ENCODE measurements at places on chromosomes 1 and 21.

DNA sequence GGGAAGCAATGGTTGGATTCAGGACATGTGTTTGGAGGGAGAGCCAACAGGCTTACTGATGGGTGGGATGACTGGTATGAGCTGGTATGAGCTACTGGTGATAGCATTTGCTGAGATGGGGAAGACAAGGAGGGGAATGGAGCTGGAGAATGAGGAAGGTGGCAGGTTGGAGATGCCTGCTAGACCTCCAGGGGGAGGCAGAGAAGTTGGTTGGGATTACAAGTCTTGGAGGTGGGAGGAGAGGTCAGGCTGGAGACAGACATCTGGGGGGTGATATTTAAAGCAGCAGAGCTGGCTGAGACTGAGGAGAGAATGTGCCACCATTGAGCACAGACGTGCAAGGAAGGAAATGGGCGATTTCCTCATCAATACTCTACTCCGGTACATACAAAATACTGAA, 31.8 kb upstream of the ENO1 start:
- DNase-seq: no peak

GRCh38 chr1:222618880-222619596, 1.1 kb downstream of the MIA3 start:
- DNase-seq: no peak

DNA sequence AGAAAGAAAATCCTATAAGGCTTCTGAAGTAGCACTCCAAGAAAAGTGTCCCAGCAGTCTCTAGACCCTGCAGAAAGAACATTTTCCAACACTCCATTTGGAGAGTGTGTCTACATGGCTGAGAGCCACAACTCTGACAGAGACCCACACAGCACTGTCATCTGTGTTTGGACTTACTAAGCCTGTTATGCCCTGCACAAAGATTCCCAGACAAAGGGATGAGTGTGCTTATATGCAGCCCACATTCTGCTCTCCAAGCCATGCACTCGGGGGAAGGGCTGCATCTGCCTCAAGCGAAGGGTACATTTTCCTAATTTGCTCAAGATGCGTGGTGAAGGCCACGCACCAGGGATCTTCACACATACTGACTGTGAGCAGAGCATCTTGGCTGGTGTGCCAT, 24.4 kb upstream of the SLAMF6 start:
- no peak for DNase-seq

- no peak for DNase-seq
These were observed 75.1 kb downstream of the DHRS3 start for GRCh38 chr1:12542616-12543592.

DNA sequence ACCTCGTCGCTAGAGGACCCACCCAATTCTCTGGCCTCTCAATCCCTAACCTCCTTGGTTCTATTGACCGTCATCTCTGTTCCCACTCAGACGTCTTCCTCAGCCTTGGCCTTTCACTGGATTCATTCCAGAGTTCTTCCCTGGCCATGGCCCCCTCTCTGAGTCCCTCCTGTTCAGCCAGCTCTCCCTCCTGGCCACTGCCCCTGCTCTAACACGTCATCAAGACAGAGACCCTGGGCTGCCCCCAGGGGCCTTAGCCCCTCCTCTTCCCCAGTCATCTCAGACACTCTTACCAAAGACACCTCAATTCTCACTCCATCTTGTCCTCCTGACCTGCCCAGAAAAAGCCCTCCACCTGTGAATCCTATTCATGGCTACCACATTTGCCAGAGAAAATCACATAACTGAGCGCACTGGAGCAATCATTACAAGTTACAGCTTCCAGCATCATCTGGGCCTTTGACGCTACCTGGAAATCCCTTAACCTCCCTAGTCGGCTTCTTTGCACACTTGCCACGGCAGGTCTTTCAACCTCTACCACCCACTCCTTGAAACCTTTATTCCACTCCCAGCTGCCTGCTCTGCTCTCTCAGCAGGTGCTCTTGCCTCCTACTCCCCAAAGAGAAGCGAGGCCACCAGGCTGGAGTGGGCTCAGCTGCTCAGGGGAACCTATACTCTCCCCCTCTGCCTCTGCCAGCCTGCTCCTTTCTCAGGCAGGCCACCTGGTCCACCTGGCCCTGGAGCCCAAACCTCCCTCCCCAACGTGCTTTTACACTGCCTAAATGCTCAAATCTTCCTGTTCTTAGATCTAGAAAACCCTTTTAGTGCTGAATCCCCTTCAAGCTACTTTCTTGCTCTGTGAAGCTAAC, 14.0 kb downstream of the DCST2 start:
- DNase-seq: no peak

- DNase-seq: no peak
These were observed 51.0 kb upstream of the F3 start for GRCh38 chr1:94592571-94592920.

DNA sequence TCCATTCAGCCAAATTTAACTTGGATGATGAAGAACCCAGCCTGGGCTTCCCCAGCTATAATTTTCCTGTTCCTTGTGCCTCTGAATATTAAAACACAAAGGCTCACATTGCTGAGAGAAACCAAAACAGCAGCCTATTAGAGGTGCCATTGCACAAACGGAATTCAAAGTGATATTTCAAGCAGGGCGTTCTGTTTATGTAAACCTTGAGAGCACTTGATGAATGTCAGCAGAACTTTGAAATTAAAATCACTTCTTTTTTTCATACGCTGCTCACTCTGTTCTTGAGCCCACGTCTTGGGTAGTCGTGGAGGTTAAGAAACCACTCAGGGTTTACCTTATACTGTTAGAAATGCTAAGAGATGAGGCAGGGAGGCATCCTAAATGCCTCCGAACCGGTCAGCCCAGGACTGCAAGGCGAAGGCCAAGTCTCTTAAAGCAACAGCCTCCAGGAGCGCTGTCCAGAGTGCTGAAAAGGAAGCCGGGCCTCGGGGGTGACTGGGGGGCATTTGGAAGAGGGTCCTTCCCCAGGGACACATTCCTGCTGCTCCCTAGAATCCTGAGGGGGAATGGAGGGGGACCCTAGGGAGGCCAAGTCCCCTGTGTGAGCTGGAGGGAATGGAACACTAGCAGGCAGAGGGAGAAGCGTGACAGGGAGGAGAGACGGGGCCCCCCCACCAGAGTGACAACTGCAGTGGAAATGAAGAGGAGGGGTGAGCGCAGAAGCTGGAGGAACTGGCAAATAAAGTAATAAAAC, 154.8 kb upstream of the VAMP3 start:
- no peak for DNase-seq

DNA sequence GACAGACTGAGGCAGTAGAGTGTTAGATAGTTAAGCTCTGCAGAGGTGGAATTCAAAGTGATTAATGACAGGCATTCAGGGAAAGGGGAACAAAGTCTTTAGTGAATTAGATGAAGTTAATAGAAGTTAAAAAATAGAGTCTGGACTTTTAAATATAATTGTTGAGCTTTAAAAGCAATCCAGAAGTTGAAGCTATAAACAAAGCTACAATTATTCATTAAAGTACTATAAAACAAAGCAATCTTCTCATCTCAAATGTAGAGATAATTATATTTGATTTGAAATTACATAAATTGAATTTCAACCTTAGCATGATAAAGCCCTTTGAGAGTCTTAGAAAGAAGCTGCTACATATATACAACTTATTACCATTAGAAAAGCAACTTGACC, 710.6 kb downstream of the MRPL39 start:
- no peak for DNase-seq

DNA sequence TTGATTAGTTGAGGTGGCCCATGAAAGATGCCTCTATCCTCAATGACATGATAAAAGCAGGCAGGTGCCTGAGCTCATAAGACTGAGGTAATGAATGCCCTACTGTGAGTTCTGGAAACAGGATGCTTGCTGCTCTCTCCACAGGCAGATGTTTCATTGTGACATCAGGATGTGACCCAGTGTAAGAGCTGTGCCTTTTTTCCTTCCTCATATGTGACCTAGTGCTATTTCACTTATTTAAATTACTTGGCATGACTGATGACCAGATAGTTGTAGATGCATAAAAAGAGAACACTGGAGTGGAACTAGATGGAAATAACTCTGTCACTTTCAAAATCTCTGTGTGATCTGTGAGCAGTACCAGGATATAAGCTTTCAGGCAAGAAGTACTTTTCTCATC, 31.9 kb downstream of the KIF14 start:
- no peak for DNase-seq

DNA sequence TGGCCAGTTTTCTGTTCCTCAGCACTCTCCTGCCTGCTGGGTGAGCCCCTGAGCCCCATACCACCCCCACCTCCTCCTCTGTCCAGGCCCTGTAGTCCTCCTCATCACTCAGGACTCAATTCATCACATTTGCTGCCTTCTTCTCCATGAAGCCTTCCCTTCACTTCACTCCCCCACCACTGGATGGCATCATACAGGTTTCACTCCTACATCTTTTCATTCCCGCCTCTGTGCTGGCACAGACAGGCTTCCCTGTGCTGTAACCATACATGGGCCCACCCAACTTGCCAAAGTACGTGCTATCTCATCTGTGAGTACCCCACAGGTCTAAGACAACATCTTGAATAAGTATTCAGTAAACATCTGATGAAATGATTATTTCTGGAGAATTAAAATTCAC, 56.9 kb downstream of the SLC45A1 start:
- no peak for DNase-seq

- no peak for DNase-seq
These were observed 4.7 kb downstream of the C1orf35 start for GRCh38 chr1:228098323-228098931.

GRCh38 chr1:234281826-234282489, 91.3 kb upstream of the COA6 start:
- DNase-seq: no peak

DNA sequence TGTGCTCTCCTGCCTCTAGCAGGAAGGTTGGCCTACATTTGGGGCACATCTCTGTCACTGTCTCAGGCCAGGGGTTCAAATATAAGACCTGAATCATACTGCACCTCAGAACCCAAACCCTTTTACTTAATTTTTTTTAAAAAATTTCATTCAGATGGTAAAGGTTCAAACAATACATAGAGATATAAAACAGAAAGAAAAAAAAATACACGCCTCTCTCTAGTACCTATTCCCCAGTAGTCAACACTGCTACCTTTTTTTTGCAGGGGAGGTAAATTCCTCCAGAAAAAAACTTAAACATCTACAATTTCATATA, 32.9 kb downstream of the MAPKAPK2 start:
- no peak for DNase-seq

- peak; percentile 40 for DNase-seq
These were observed 9.8 kb downstream of the RAP1GAP start for GRCh38 chr1:21659099-21659923.

DNA sequence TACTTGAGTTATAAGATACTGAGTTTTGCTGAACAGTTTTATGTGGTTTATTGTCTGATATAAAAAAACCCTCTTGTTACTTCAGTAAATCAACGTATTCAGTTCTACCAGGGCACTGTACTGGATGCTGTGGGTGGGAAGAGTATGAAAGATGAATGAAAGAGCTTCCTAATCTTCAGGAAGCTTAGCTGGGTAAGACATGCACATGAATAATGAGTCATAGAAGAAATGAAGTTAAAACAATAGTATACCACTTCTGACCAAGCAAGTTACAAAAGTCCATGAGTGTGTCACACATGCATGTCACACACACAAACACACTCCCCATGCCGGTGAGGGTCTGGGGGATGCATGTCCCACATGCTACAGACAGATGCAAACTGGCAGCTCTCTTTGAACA, 105.9 kb downstream of the SIPA1L2 start:
- DNase-seq: no peak

DNA sequence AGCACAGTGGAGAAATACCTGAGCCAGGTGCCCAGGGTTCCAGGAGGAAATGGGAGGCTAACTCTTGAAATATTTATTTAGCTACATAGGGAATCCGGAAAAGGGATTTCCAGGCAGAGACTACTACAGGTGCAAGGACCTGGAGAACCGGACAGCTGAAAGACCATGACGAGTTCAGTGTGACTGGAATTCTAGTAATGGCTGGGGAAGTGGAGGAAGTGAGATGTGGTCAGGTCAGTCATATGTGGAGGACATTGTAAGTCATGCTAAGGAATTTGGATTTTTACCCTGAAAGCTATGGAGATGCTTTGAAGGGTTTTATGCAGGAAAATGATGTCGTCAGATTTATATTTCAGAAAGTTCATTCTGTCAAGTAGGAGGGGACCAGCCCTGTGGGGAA, 1.8 kb downstream of the CAP1 start:
- DNase-seq: no peak

DNA sequence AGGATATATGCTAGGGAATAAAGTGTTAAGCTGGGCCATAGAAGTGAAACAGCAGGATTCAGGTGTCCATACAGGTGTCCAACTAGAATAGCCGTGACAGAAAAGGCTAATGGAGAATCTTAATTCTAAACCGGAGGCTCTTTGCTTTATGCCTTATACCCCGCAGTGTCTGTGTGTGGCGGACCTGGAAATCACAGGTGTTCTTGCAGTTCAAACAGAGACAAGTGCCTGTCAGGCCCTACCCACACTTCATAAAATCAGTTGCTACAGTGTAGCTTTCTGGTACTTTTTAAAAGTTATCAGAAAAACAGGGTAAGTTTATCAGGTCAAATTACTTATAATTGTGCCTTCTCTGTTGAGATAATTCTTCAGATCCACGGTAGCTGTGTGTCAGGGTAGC, 293.9 kb downstream of the LRRC7 start:
- no peak for DNase-seq

GRCh38 chr1:152029144-152029928, 7.5 kb downstream of the S100A11 start:
- DNase-seq: no peak

DNA sequence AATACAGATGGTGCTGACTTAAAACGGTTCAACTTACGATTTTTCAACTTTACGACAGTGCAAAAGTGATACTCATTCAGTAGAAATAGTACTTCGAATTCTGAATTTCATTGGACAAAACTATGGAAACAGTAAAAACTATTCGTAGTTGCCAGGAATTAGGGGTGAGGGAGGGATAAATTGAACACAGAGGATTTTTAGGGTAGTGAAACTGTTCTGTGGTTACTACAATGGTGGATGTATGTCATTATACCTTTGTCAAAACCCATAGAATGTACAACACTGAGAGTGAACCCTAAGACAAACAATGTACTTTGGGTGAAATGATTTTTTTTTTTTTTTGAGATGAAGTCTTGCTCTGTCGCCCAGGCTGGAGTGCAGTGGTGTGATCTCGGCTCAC, 7.5 kb downstream of the DDR2 start:
- DNase-seq: no peak

GRCh38 chr1:205920159-205920558, 23.1 kb downstream of the SLC26A9 start:
- no peak for DNase-seq

DNA sequence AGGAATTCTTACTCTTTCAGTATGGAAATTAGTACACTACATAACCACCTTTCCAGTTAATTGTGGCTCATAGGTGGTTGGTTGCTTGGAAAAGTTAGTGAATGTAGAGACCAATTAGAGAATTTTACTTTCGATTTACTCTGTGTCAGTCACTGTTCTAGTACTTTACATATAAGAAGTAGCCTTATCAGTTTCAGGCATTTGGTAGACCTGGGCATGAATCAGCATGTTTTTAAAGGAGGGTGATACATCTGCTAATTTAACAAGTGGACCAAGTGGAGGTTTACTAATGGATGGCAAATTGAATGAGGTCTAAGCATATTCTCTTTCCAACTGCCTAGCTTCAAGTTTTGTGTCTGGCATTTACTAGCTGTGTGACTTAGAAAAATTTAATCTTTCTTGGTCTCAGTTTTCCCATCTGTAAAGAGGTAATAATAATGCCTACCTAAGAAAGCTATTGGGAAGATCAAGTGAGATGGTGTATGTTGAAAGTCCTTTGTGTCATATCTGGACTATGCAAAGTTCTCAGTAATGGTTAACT, 1158.6 kb downstream of the PLA2G4A start:
- no peak for DNase-seq

GRCh38 chr1:234489698-234490077, 10.7 kb upstream of the TARBP1 start:
- DNase-seq: no peak

- no peak for DNase-seq
These were observed 15.6 kb downstream of the METTL18 start for GRCh38 chr1:169779150-169779549.

Data from NCI-H1417 treated with DMSO at 0.1 percent for 48 hours (cell line).